ENCODE measurements at places on chromosomes 6 and 20. TPM values are rescaled to one million over a fixed set of nuclear protein-coding genes. Genes with fewer than 3 reads are reported as not detected.

Gene ESR1
- total RNA-seq, result not detected

Gene OLIG3
- not detected for total RNA-seq

Gene CAGE1
- not detected for total RNA-seq

Gene DEFB132
- total RNA-seq, result not detected

Gene MLN
- total RNA-seq, result not detected

Gene TPBG
- 9.5 TPM for total RNA-seq

Gene NMBR
- not detected for total RNA-seq

Gene IMPG1
- total RNA-seq, result not detected

Gene HLA-A
- total RNA-seq, result 1,554 TPM

Gene HMGA1
- 1,100 TPM for total RNA-seq

Gene GGT7
- 0.53 TPM for total RNA-seq

Gene PLEKHG1
- 57.0 TPM for total RNA-seq

Gene GCNT2
- total RNA-seq, result 9.3 TPM

Gene HTR1B
- total RNA-seq, result 6.1 TPM

Gene MDFI
- total RNA-seq, result 19.5 TPM

Gene HDGFL1
- total RNA-seq, result not detected

Gene ZNF165
- 0.49 TPM for total RNA-seq

Gene HLA-C
- 466 TPM for total RNA-seq

Gene SLC22A16
- total RNA-seq, result not detected

Gene SLC25A27
- total RNA-seq, result 0.10 TPM

Gene SLC2A4RG
- 42.5 TPM for total RNA-seq

Gene DLL1
- 1.2 TPM for total RNA-seq

Gene SLC35D3
- not detected for total RNA-seq

Gene SGK2
- total RNA-seq, result not detected

Gene LAMA4
- 278 TPM for total RNA-seq

Gene C4A
- 1.3 TPM for total RNA-seq

Gene OVOL2
- not detected for total RNA-seq

Gene CSE1L
- total RNA-seq, result 172 TPM

Gene ARMC2
- total RNA-seq, result 0.74 TPM

Gene CLPSL2
- not detected for total RNA-seq

Gene WFDC12
- not detected for total RNA-seq

Gene SIRPB1
- 0.80 TPM for total RNA-seq

Gene IL17F
- not detected for total RNA-seq

Gene SCUBE3
- total RNA-seq, result 0.15 TPM

Gene FKBP1C
- 0.34 TPM for total RNA-seq

Gene RUNX2
- not detected for total RNA-seq

Gene SLC44A4
- total RNA-seq, result 0.33 TPM

Gene PRRT1
- not detected for total RNA-seq

Gene VSX1
- not detected for total RNA-seq

Gene VARS2
- total RNA-seq, result 19.5 TPM

Gene BFSP1
- 8.7 TPM for total RNA-seq

Gene TCP11
- total RNA-seq, result not detected

Gene SLCO4A1
- total RNA-seq, result 10.4 TPM

Gene GSTA2
- total RNA-seq, result not detected

Gene CGA
- total RNA-seq, result not detected

Gene LINC00237
- total RNA-seq, result not detected

Gene DDR1
- total RNA-seq, result 6.3 TPM

Gene LY6G6F
- total RNA-seq, result not detected

Gene PTCRA
- total RNA-seq, result not detected

Gene MICB
- 19.6 TPM for total RNA-seq

Data from mammary microvascular endothelial cell (primary cell).